T-helper 1 cell treated with Interleukin-12 subunit alpha and Interleukin-12 subunit beta and Interleukin-4 antibody, amounts not matched to agents 30 ng/mL and 1 ng/mL, for 36 hours (primary cell): ENCODE measurements at places on chromosomes 3 and 15. TPM values are rescaled to one million over a fixed set of nuclear protein-coding genes. Genes with fewer than 3 reads are reported as not detected.

Gene OSTN
- total RNA-seq: not detected in 2 replicates

Gene SOX2
- total RNA-seq: not detected in 2 replicates

Gene APOD
- 1.4 and 2.5 TPM in 2 replicates for total RNA-seq

Gene IGDCC3
- not detected in 2 replicates for total RNA-seq

Gene GABRB3
- total RNA-seq: not detected in 2 replicates

Gene CPEB1
- total RNA-seq: not detected in 2 replicates

Gene SLC28A1
- not detected in 2 replicates for total RNA-seq

Gene ATP11B
- 112 and 115 TPM in 2 replicates for total RNA-seq

Gene SHC4
- 1.6 TPM in 2 replicates for total RNA-seq

Gene SLTM
- 136 and 147 TPM in 2 replicates for total RNA-seq

Gene IL12A
- total RNA-seq: 1.5 and 1.6 TPM in 2 replicates

Gene SLC12A1
- total RNA-seq: not detected in 2 replicates

Gene LINGO1
- not detected in 2 replicates for total RNA-seq

Gene RMDN3
- total RNA-seq: 37.2 and 37.7 TPM in 2 replicates

Gene THRB
- total RNA-seq: not detected in 2 replicates

Gene PDZRN3
- total RNA-seq: not detected in 2 replicates

Gene CCR2
- 80.8 and 82.8 TPM in 2 replicates for total RNA-seq

Gene ATP13A5
- total RNA-seq: not detected in 2 replicates

Gene TERB2
- not detected in 2 replicates for total RNA-seq

Gene DCLK3
- not detected in 2 replicates for total RNA-seq

Gene NRROS
- total RNA-seq: 33.1 and 34.7 TPM in 2 replicates

Gene SELENOT
- total RNA-seq: 131 TPM in 2 replicates

Gene TUBGCP5
- 18.2 and 18.8 TPM in 2 replicates for total RNA-seq

Gene MESP2
- total RNA-seq: not detected in 2 replicates

Gene IQCF5
- total RNA-seq: not detected in 2 replicates

Gene CHRNB4
- not detected in 2 replicates for total RNA-seq

Gene ADGRG7
- total RNA-seq: not detected in 2 replicates

Gene KCNAB1
- 0.07 and 0.12 TPM in 2 replicates for total RNA-seq

Gene ZCWPW2
- total RNA-seq: 0.12 TPM in 1 of 2 replicates, not detected in the other

Gene SCG5
- 2.2 and 2.8 TPM in 2 replicates for total RNA-seq

Gene TMEM158
- total RNA-seq: 0.15 TPM in 1 of 2 replicates, not detected in the other

Gene FOXL2
- total RNA-seq: not detected in 2 replicates

Gene BNC1
- total RNA-seq: not detected in 2 replicates

Gene CCR9
- not detected in 2 replicates for total RNA-seq

Gene CKMT1A
- total RNA-seq: not detected in 2 replicates

Gene GATA2
- total RNA-seq: 0.15 and 0.32 TPM in 2 replicates

Gene CCDC9B
- 0.39 and 0.66 TPM in 2 replicates for total RNA-seq

Gene DLL4
- total RNA-seq: not detected in 2 replicates

Gene CLDN18
- not detected in 2 replicates for total RNA-seq

Gene PRR20G
- total RNA-seq: not detected in 2 replicates

Gene ATP2B2
- total RNA-seq: not detected in 2 replicates

Gene C3orf62
- 14.7 and 16.7 TPM in 2 replicates for total RNA-seq

Gene AQP9
- total RNA-seq: not detected in 2 replicates

Gene TGM4
- not detected in 2 replicates for total RNA-seq

Gene SPTBN5
- total RNA-seq: 4.7 and 5.0 TPM in 2 replicates

Gene VPS39
- total RNA-seq: 86.8 TPM in 2 replicates

Gene HDC
- total RNA-seq: 0.20 and 0.61 TPM in 2 replicates

Gene DPPA2
- total RNA-seq: not detected in 2 replicates

Gene DLEC1
- 1.0 and 3.9 TPM in 2 replicates for total RNA-seq

Gene PARP6
- 68.2 and 72.0 TPM in 2 replicates for total RNA-seq

Gene CMTM8
- 5.8 and 8.5 TPM in 2 replicates for total RNA-seq

Gene GOLGA8M
- total RNA-seq: 2.9 and 3.8 TPM in 2 replicates
